Posterior cingulate gyrus (tissue), 11 donors: ENCODE measurements at places on chromosomes 2 and 18.

DNA sequence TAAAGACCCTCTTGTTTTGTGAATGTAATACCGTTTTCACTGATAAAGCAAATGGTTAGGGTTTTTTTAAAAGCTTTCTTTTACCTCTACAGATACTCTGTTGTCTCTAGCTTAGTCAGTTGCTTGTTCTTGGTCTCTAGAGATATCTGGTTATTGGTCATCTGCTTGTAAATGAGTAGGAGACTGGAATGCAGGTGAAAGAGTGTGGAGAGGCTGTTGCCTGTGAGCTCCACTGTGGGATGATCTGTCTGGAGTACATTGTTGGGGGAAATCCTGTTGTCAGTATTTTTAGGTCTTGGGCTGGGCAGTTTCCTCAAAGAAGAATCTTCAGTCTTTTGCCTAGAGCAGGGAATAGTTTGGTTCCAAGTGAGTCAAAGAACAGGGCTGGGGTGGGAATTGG, 67.7 kb downstream of the SMCHD1 start:
- no peak for DNase-seq

GRCh38 chr2:134217924-134218323, 35.9 kb upstream of the MGAT5 start:
- DNase-seq: no peak

- no peak for DNase-seq
Observed at GRCh38 chr2:151781642-151782041, 46.6 kb downstream of the ARL5A start.

DNA sequence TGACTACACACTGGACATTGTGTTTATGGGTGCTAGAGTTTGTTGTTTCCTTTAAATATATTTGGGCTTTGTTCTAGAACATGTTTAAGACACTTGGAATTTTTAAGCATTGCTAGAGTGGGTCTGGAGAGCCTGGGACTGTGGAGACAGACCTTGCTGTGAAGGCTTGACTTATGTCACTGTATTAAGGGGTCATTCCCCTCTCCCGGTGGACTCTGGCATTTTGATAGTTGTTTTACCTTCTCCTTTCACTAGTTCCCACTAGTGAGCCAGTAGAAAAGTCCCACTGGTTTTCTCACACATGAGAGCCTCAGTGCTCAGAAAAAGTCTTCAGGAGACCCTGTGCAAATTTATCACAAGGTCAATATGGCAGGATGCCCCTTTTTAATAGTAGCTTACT, 18.6 kb downstream of the ADNP2 start:
- no peak for DNase-seq

- DNase-seq: no peak
Observed at GRCh38 chr18:29012364-29012763, 835.4 kb upstream of the CDH2 start.

GRCh38 chr2:88870267-88870839, 178.9 kb downstream of the RPIA start:
- no peak for DNase-seq

- no peak for DNase-seq
Observed at GRCh38 chr2:3246928-3247714, 130.5 kb downstream of the EIPR1 start.

DNA sequence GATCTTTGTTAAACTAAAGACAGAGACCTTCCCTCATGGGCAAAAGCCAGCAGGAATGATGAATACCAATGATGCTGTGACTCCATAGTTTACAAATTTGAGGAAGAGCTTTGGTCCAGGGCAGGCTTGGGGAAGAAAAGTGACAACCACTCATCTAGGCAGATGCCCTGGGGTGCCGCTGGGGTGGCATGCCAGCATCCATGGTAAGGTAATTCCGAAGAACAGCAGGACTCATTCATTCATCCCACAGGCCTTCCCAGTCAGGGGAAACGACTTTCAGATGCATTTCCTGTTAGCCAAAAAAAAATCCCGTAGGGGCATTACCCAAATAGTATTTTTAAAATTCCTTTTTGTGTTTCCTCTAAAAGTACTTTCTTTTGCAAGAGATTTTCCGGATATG, 180.7 kb upstream of the SERPINE2 start:
- DNase-seq: no peak

- DNase-seq: no peak
Observed at GRCh38 chr2:112494828-112495227, 12.9 kb downstream of the TTL start.

- DNase-seq: no peak
Observed at GRCh38 chr2:218033590-218034496, 31.0 kb upstream of the TNS1 start.

- no peak for DNase-seq
Observed at GRCh38 chr2:233823731-233824121, 30.6 kb downstream of the HJURP start.

DNA sequence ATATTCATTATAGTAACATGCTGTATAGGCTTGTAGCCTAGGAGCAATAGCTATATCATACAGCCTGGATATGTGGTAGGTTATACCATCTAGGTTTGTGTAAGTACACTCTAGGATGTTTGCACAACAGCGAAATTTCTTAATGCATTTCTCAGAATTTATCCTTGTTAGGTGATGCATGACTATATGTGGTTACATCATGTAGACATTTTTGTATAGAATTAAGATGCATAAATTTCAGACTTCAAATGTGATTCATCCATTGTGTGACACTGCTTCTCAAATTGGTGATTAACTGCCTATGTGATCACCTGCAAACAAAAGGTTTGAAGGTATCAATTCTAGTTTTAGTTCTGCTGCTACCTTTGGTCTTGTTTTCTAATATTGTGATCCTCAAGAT, 1787.0 kb upstream of the PIK3C3 start:
- no peak for DNase-seq

GRCh38 chr2:61742955-61743354, 110.9 kb downstream of the FAM161A start:
- no peak for DNase-seq

DNA sequence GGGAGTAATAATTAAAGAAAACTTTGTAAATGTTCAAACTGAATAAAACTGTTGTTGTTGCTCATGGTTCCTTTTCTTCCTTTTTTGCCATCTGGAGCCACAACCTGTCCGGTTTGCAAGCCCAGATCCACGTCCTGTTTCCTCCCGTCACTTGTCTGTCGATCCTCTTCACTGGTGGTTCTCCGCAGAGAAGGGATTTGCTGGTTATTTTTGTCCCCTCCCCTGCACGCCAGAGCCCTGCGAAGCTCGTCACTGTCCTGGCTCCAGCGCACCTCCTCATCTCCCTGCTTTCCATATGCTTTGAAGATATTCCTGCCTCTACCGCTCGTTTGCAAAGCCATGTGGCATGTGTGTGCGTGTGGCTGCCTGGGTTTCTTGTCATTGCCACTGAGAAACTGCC, 461.4 kb downstream of the RNF144A start:
- DNase-seq: peak; percentile 46

DNA sequence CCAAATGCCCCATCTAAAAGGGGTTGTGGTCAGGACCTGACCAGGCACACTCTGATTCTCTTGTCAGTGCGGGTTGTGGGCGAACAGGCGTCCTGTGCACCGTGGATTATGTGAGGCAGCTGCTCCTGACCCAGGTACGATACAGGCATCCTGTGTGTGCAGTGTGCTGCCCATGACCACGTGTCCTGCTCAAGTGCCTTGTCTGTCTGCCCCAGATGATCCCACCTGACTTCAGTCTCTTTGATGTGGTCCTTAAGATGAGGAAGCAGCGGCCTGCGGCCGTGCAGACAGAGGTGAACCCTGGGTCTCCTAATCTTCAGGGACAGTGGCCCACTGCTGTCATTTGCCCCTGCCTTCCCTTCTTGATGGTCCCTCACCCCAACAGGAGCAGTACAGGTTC, 14.6 kb downstream of the PTPN18 start:
- no peak for DNase-seq

DNA sequence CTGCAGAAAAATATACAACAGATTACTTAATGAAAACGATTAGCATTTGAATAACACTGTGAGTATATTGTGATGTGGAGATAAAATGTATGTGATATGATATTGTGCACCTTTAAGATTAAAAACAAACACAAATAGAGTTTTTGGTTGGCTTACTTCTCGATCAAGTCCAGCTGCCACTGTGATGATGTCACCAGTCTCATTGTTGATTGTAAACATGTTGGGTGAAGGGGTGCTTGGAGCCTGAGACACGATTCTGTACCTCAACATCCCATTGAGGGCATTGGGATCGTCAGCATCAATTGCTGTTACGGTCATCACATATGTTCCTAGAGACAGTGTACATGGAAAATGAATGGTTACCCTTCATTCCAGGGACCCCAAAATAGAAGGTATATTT, 174.1 kb downstream of the CDH2 start:
- DNase-seq: no peak

- no peak for DNase-seq
Observed at GRCh38 chr2:197673606-197674005, 1.8 kb downstream of the RFTN2 start.

DNA sequence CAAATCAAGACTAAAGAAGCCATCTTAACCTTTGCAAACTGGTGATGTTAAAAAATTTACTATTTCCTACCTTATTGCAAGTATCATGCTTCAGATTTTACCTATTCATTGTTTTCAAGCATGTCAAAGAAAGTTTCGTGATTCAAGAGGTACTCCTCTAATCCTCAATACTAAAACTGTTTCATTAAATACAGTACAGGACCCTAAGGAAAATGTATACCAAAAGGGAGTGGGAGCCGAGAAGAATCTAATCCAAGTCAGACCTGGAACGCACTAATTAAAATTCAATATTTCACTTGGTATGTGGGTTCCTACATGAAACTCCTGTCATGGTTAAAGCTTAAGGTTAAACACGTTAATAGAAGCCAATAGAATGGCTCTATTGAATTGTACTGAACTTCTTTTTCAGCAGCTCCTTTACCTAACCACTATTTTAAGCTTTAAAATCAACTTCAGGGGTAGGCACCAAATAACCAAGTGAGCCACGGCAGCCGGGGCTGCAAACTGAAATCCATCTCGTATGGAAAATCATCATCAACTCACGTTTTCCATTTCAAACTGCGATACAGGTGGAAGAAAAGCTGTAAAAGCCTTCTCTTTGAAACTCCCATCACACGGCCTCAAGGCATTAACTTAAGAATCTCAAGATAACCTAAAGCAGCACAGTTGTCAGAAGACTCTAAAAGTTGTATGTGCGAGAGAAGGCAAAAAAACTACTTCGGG, 188.8 kb downstream of the ZEB2 start:
- DNase-seq: no peak

DNA sequence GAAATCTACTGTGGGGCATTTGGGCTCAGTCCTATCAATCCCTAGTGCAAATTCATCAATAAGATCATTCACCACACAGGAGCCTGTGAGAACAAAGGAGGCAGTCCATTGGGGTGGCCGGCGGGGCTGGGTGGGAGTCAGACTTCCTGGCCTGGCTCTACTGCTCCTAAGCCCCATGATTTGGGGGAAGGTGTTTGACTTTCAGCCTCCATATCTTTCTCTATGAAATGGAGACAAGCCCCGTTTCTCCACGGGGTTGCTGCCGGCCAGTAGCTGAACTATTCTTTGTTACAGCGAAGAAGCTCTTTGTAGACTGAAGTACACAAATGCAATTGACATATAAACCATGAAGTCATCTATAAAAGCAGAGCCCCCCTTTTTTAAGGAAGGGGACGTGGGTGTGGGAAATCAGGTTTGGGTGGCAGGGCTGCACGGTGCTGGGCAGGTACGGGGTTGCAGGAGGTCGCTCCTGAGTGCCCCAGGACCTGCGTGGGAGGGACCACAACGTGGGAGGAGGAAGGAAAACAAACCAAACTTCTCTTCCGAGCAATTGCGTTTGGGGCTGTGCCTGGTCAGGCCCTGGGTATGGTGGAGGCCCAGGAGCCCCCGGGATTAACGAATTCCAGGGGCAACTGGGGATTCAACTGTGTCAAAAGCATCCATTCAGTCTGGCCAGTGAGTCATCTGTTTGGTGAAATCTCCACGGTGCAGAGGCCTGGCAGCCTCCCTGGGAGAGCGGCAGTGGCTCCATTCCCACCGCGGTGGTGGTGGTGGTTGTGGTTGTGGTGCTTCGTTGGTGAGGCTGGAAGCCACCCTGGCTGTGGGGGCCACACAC, 18.2 kb downstream of the FBLN7 start:
- no peak for DNase-seq

DNA sequence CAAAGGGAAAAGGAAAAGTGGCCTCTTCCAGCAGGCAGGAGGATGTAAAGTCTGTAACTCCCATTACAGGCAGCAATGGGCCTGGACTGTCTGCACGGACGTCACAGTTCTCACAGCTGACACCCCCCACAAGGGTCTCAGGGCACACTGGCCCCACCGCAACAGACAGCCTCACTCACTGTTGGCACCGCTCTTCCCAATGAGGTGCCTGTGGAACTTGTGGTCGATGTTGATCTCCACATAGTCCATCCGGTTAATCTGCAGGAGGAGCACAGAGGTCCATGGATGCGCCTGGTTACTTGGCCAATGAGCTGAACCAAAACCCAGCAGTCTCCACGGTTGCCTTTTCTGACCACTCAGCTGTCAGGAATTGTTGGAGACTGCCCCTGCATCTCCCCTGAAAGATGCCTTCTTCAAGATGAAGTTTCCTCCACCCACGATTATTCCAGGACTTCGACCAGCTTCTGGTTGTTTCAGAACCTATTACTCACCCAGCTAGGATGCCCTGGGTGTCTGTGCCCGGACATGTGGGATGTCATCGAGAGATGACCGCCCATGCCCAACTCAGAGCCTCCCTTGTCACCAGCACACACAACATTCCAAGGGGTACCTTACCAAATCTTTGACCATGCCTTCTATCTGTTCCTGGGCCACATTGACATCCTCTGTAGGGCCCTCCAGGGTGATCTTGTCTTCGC, 62.5 kb downstream of the HDLBP start:
- DNase-seq: no peak

DNA sequence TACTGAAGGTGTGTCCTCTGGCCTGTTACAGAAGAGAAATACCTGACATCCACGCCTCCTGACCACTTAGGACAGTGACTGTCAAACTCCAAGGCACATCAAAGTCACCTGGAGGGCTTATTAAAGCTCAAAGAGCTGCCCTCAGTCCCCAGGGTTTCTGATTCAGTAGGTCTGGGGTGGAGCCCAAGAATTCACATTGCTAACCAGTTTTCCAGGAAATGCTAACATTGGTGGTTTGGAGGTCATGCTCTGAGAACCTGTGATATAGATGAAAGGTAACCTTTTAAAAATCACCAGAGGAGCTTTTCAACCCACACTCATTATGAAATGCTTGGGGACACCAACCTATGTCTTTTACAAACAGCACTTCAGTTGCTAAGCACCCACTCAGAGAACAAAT, 172.3 kb downstream of the ALK start:
- DNase-seq: no peak

DNA sequence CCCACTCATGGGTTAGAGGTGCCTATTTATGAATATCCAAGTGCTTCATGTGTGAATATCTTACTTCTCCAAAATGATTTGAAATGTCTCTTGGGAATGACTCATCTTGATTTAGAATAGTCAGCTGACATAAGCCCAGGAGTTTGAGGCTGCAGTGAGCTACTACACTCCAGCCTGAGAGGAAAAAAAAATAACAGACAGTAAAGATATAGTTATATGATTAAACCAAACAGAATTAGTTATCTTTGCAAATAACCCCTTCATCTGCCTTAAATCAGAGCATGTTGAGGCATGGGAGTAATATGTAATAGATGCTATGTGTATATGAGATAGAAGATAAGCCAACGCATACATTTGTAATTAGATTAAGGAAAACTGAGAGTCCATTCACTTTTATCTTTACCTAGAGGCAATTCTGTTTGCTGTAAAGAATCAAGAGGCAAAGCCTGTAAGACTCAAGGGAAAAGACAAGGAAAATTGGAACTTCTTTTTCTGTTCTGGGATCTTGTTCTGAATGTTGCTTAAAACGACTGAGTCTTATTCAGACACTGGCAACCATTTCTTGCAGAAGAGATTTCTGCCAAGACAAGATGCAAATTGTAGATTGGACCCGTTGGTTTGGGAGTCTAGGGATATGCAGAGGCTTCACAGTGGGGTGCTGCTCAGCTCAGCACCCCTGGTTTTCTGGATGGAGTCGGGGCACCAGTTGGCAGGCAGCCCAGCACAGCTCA, 104.4 kb downstream of the LIPG start:
- DNase-seq: no peak
